Thyroid gland (tissue), 4 donors: ENCODE measurements at places on chromosomes 2 and 18.
A peak's percentile ranks its signal among the peaks of the same experiment; 100 is the strongest.

GRCh38 chr2:101398116-101398821 is 11.0 kb upstream of the CREG2 start:
- H3K27ac ChIP-seq: no peak overlapping the region
- no peaks in the 10 kb centered on the region for H3K36me3 ChIP-seq
- DNase-seq: no peak
- no peak overlapping the region for H3K4me3 ChIP-seq

DNA sequence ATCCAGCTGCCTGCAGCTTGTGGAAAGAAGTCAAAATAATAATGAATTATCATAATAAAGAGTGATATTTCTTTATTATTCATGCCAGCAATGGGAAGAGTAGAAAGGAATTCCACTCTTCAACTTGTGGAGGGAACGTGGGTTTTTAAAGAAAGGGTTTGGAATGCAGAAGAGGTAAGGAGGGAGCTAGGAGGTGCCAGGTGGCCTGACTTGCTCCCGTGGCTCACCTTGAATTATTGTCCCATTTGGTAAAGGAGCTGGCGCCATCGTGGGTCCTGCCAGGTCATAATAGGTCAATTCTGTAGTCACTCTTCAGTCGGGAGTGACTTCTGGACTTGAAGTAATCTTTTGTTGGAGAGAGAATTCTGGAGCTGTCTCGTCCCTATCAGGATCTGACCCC is 95.2 kb upstream of the BARD1 start:
- DNase-seq: no peak
- no peaks in the 10 kb centered on the region for H3K4me1 ChIP-seq
- H3K27ac ChIP-seq: no peak overlapping the region
- H3K27me3 ChIP-seq: no peaks in the 10 kb centered on the region
- no peak overlapping the region for H3K4me3 ChIP-seq
- no peaks in the 10 kb centered on the region for H3K36me3 ChIP-seq

GRCh38 chr18:78584459-78585022 is 395.1 kb upstream of the SALL3 start:
- no peak overlapping the region for H3K4me3 ChIP-seq
- H3K4me1 ChIP-seq: no peaks in the 10 kb centered on the region
- no peak overlapping the region for H3K27ac ChIP-seq
- no peak for DNase-seq

DNA sequence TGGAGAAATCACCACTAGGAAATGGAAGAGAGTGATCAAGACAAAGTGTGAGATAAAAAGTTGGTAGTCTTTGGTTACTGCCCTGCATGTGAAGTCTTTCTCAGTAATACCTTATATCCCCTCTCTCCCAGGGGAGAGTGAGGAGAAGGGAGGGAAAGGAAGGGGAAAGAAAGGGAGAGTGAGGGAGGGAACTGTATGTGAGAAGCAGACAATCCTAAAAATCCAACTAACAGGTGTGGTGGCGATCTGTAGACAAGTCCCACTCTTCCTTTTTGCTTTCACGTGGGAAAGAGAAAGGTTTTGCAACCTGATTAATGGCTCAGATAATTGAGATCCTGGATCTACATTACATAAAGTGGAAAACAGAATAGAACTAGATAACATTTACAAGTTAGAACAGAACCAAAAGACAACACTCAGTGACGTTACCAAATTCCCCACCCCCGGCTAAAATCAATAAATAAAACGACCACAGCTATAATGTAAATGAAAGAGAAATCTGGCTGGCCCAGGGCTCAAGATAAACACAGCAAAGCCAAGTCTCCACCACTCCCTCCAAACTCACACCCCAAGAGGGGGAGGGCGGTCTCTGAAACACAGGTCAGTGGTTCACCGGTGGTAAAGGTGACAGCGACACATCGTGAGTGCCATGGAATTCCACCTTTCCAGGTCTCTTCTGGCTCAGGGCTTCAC is 10.0 kb upstream of the APCDD1 start:
- no peaks in the 10 kb centered on the region for H3K27me3 ChIP-seq
- no peak overlapping the region for H3K27ac ChIP-seq
- DNase-seq: no peak
- H3K36me3 ChIP-seq: no peaks in the 10 kb centered on the region
- no peaks in the 10 kb centered on the region for H3K4me1 ChIP-seq

- H3K27me3 ChIP-seq: no peaks in the 10 kb centered on the region
- H3K36me3 ChIP-seq: no peaks in the 10 kb centered on the region
- no peaks in the 10 kb centered on the region for H3K4me1 ChIP-seq
- no peak overlapping the region for H3K27ac ChIP-seq
- H3K4me3 ChIP-seq: no peak overlapping the region
- no peak for DNase-seq
Measured at GRCh38 chr2:184579226-184579625, 19.1 kb upstream of the ZNF804A start.

DNA sequence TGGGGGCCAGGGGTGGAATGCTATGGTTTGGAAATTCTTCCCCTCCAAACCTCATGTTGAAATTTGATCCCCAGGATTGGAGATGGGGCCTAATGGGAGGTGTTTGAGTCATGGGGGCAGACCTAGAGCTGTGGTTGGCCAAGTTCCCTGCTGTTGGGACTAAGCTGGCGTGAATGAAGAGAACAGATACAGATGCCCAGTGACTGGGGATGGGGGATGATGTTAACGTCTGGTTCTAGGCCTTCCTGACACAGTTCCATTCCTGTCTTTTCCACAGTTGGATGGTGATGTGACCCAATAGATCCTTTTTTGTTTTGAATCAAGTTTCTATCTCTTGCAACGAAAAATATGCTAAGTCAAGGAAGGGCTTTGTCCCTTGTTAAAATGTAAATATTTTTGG is 23.7 kb downstream of the KLHL23 start:
- H3K27ac ChIP-seq: no peak overlapping the region
- no peaks in the 10 kb centered on the region for H3K36me3 ChIP-seq
- no peaks in the 10 kb centered on the region for H3K27me3 ChIP-seq
- H3K4me1 ChIP-seq: no peaks in the 10 kb centered on the region

DNA sequence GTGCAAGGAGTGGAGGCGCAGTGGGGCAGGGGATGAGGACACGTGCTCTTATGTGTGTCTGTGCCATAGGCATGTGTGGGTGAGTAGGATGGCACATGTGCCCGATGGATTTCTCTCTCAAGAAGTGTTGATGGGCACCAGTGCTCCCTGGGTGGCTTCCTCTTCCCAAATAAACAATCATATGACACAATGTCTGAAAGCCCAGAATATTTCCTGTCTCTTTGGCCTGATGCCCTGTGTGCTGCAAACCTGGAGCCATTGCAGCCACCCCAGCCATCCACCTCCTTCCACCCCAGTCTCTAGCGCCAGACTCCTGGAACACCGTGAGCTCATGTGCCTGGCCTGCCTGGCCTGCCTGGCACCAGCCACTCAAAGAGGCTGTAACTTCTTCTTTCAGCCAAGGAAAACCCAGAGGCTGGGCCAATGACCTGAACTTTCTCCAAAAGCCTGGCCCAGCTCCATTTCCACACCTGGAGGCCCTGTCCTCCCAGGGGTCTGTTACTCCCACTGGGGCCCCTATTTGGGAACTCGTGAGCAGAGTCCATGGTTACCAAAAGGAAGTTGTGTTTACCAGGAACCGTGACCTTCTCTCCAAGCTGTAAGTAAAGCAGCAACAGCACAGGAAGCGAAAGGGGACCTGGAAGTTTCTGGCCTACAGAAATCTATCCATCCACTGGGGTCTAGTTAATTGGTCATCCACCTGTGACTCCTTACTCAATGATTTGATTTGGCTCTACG is 9.5 kb upstream of the ZBTB7C start:
- peaks cover 11% of the 10 kb centered on the region for H3K4me1 ChIP-seq
- H3K27me3 ChIP-seq: no peaks in the 10 kb centered on the region
- no peaks in the 10 kb centered on the region for H3K36me3 ChIP-seq
- peak; percentile 39 for DNase-seq
- H3K4me3 ChIP-seq: no peak overlapping the region

- no peak overlapping the region for H3K4me3 ChIP-seq
- DNase-seq: peak; percentile 56
- no peak overlapping the region for H3K27ac ChIP-seq
- no peaks in the 10 kb centered on the region for H3K4me1 ChIP-seq
- H3K36me3 ChIP-seq: no peaks in the 10 kb centered on the region
Measured at GRCh38 chr2:62344472-62344871, 148.6 kb downstream of the B3GNT2 start.

GRCh38 chr2:156947261-156947660 is 310.2 kb upstream of the GALNT5 start:
- H3K27ac ChIP-seq: no peak overlapping the region
- no peaks in the 10 kb centered on the region for H3K36me3 ChIP-seq
- H3K4me3 ChIP-seq: no peak overlapping the region
- DNase-seq: no peak

DNA sequence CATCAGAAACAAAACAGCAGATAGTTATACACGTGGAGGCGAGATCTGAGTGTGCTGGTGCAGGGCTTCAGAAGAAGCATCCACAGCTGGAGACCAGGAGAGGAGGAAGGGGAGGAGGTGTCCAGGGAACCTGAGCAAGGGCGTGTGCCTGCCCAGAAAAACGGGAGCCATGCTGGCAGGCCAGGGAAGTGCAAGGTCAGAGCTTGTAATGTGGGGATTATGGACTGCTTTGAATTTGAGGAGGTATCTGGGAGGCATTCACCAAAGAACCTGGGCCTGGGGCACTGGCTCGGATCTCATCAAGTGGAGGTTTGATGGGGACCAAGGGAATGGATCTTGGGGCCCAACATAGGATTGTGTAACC is 12.6 kb downstream of the PSD4 start:
- no peak overlapping the region for H3K4me3 ChIP-seq
- no peak for DNase-seq
- peaks cover 40% of the 10 kb centered on the region for H3K4me1 ChIP-seq
- no peak overlapping the region for H3K27ac ChIP-seq

DNA sequence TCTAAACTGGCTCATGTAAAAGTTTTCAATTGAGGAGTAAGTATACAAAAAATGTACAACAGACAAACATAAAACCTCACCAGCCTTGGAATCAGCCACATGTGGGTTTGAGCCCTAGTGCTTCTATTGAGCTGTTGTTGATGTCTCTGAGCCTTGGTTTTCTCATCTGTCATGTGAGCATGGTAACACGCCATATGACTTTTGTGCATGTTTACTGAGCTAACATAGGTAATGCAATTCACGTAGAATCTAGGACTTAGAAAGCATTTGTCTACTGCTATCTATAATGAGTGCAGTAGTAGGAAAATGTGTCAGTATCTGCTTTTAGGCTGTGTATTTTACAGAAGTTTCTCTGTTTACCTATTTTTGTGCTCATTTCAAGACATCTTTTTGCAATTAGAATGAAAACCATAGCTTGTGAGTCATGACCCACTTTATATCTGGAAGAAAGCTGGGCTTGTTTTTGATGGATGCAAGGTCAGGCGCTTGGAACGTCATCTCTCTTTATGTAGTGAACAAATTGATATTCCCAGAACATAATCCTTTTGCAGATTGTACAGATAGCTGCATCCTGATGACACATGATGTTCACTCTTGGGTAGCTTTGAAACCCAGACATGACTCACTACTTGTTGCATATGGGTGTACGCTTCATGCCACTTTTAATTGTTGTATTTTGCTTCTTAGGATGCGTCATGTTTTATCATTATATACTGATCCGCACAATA is 94.3 kb downstream of the RNF144A start:
- H3K27me3 ChIP-seq: no peaks in the 10 kb centered on the region
- H3K4me1 ChIP-seq: peaks cover 37% of the 10 kb centered on the region
- no peak overlapping the region for H3K4me3 ChIP-seq

- DNase-seq: no peak
- H3K4me3 ChIP-seq: no peak overlapping the region
- peaks cover 4% of the 10 kb centered on the region for H3K4me1 ChIP-seq
- H3K27me3 ChIP-seq: no peaks in the 10 kb centered on the region
- H3K27ac ChIP-seq: no peak overlapping the region
Measured at GRCh38 chr2:46032161-46032813, 264.9 kb upstream of the EPAS1 start.

GRCh38 chr2:149132339-149132738 is 93.8 kb downstream of the LYPD6B start:
- no peaks in the 10 kb centered on the region for H3K27me3 ChIP-seq
- no peaks in the 10 kb centered on the region for H3K36me3 ChIP-seq
- no peak for DNase-seq
- H3K4me1 ChIP-seq: no peaks in the 10 kb centered on the region
- H3K4me3 ChIP-seq: no peak overlapping the region

- H3K36me3 ChIP-seq: no peaks in the 10 kb centered on the region
- peaks cover 11% of the 10 kb centered on the region for H3K4me1 ChIP-seq
- H3K4me3 ChIP-seq: no peak overlapping the region
Measured at GRCh38 chr18:7464245-7464966, 102.7 kb upstream of the PTPRM start.

GRCh38 chr2:168192839-168193616 is 54.4 kb downstream of the STK39 start:
- no peaks in the 10 kb centered on the region for H3K27me3 ChIP-seq
- no peak overlapping the region for H3K27ac ChIP-seq
- peaks cover 8% of the 10 kb centered on the region for H3K4me1 ChIP-seq

- no peak for DNase-seq
- H3K36me3 ChIP-seq: no peaks in the 10 kb centered on the region
- H3K27me3 ChIP-seq: no peaks in the 10 kb centered on the region
- H3K27ac ChIP-seq: no peak overlapping the region
Measured at GRCh38 chr2:106159866-106160785, 34.0 kb downstream of the UXS1 start.

DNA sequence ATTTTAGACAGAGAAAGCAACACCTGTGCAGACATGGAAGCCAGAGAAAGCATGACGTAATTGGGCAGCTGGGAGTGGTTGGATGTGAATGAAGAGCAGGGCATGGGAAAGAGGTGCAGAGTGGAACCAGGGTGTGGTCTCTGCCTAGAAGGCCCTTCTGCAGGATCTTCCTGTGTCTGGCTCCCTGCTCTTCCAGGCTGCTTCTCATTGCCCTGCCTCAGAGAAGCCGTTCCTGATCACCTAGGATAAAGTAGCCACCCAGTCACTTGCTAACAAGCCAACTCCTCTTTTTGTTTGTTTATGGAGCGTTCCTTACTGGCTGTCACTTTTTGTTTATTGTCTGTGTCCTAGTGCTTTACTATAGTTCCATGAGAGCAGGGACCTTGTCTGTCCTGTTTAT is 28.5 kb downstream of the GALNT1 start:
- no peaks in the 10 kb centered on the region for H3K36me3 ChIP-seq
- no peak for DNase-seq
- peaks cover 27% of the 10 kb centered on the region for H3K4me1 ChIP-seq
- H3K4me3 ChIP-seq: no peak overlapping the region
- H3K27ac ChIP-seq: no peak overlapping the region

DNA sequence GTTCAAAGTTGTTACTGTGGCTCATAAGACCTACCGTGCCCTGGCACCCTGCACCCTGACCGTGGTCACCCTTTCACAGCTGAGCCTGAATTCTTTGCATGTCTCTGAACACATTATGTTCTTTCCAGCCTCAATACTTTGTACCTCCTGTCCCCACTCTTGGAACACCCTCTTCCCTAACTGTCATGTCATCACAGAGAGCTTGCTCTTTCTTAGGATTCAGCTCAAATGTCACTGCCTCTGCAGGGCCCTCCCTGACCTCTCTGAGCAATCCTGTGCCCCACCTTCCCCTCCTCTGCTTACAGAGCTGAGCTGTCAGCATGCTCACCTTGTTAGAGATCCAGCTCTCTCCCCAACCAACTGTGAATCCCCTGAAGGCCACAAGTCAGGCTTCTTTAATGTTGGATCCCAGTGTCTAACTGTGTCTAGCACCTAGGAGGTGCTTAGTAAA is 15.0 kb downstream of the PRKAG3 start:
- no peaks in the 10 kb centered on the region for H3K4me1 ChIP-seq
- no peaks in the 10 kb centered on the region for H3K36me3 ChIP-seq
- no peak overlapping the region for H3K4me3 ChIP-seq

- peak; percentile 39 for DNase-seq
- H3K4me3 ChIP-seq: no peak overlapping the region
- H3K36me3 ChIP-seq: no peaks in the 10 kb centered on the region
- no peak overlapping the region for H3K27ac ChIP-seq
- H3K4me1 ChIP-seq: no peaks in the 10 kb centered on the region
- H3K27me3 ChIP-seq: no peaks in the 10 kb centered on the region
Measured at GRCh38 chr18:69617888-69618287, 217.2 kb downstream of the DOK6 start.
